Left lobe of liver (tissue), 2 donors: ENCODE measurements at places on chromosomes 6 and 20. TPM values are rescaled to one million over a fixed set of nuclear protein-coding genes. Genes with fewer than 3 reads are reported as not detected.

Gene BMP5
- total RNA-seq, result 0.83 TPM

- DNase-seq, result no peak
These were observed 5.0 kb upstream of the ZBTB24 start for GRCh38 chr6:109488001-109488400.

- DNase-seq, result no peak
These were observed 662 bp upstream of the CCR6 start for GRCh38 chr6:167122041-167122826.

DNA sequence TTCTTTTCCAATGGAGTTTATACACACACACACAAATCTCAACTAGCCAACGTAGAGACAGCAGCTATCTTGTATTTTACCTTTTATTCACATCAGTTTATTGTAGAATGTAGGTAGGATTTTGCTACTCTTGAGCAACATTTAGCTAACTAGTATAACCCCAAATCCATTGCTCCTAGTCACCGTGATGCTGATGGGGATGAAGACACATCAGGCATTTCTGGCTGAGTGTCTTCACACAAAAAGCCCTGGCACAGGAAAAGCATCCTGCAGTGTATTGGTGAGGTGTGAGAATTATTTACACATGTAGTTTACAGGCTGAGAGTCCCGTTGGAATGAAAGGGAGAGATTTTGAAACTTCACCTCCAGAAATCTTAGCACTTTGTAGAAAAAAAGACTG is 65.9 kb upstream of the FBXL4 start:
- DNase-seq, result no peak

Gene ULBP3
- total RNA-seq, result 0.35 TPM

GRCh38 chr20:10978019-10978702 is 304.4 kb upstream of the JAG1 start:
- no peak for DNase-seq

DNA sequence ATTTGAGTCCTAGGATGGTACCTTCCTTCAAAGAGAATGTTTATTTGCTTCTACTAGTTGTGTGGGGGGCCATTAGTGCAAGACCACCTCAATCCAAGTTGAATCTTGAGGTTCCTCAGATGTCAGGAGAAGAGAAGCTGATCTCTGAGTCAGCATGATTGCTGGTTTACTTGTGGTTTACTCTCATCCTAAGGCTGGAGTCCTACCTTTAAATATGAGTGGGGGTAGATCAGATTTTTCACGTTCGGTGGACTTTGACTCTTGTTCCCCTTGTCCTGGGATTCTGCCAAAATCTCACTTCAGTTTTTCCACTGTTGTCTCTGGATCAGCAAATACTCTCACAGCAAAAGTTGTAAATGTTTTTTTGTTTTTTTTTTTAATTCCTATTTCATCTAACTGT is 84.6 kb upstream of the F13A1 start:
- DNase-seq, result peak; percentile 59

DNA sequence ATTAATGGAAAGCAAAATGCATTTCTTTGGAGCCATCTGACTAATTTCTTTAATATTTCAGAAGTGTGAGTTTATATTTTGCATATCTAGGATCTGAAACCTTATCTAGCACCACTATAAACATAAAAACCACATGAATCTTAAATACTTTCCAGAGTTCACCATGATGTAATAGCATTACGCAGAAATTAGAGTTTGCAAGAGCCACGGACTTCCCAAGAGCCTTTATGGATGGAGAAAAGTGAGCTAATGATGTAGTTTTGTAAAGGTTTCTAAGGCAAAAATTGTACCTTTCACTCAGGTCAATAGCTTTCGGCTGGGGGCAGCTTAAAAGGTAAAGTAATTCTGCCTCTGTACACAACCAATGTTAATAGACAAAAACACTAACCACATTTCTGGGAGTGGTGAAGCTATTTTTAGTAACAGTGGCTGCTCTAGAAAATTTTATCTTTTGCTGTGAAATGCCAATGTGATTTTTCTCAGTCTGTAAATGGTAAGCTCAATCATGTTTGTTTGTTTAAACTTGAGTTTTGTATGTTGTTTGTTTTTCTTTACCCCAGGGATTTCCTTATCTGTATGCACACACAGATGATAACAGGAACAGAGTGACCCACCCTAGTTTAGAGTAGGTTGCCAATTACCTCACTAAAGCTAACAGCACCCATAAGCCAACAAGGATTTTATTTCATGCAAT is 80.5 kb downstream of the FILIP1 start:
- no peak for DNase-seq
